Glomerular endothelial cell (primary cell): ENCODE measurements at places on chromosomes 2 and 18. TPM values are rescaled to one million over a fixed set of nuclear protein-coding genes. Genes with fewer than 3 reads are reported as not detected.
A peak's percentile ranks its signal among the peaks of the same experiment; 100 is the strongest.

GRCh38 chr18:10133516-10133915 lies 219.7 kb downstream of the VAPA start:
- no peak for DNase-seq

The CXCR2 gene
- total RNA-seq: not detected in 2 replicates

GRCh38 chr2:95166065-95166763 lies 605 bp downstream of the ZNF2 start:
- DNase-seq: no peak

DNA sequence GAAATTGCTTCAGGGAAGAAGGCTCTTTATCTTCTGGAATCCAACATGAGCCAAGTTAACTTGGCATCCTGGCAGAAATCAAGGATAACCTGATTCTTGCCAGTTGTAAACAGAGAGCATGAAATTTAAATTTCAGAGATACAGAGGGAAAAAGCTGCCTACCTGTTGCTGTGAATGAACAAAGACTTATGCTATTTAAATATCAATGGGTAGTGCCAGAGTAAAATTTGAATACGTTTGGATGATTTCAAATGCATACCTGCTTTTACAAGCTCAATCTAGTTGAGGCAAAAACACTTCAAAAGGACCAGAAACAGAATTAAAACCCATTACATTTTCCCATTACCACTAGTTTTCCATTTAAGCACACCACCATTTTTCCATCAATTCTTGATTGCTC lies 60.9 kb downstream of the CHST9 start:
- no peak for DNase-seq

The CYP1B1 gene
- total RNA-seq: 6.4 and 11.9 TPM in 2 replicates

The ANKRD53 gene
- total RNA-seq: 0.34 and 0.53 TPM in 2 replicates

The IL1A gene
- 3.9 and 4.5 TPM in 2 replicates for total RNA-seq

- peak; percentile 65 for DNase-seq
Observed at GRCh38 chr2:120508567-120509041, 162.7 kb downstream of the INHBB start.

- DNase-seq: no peak
Observed at GRCh38 chr2:99420751-99421299, 69.0 kb downstream of the REV1 start.

GRCh38 chr2:96239745-96240264 lies 26.0 kb downstream of the TMEM127 start:
- no peak for DNase-seq

- DNase-seq: no peak
Observed at GRCh38 chr2:85160966-85161960, 28.1 kb downstream of the TCF7L1 start.

The GKN2 gene
- not detected in 2 replicates for total RNA-seq

The MC5R gene
- total RNA-seq: not detected in 2 replicates

The SIX3 gene
- total RNA-seq: not detected in 2 replicates

The FAM110C gene
- total RNA-seq: 0.34 TPM in 1 of 2 replicates, not detected in the other

- DNase-seq: no peak
Observed at GRCh38 chr2:192087398-192087958, 107.3 kb downstream of the TMEFF2 start.

DNA sequence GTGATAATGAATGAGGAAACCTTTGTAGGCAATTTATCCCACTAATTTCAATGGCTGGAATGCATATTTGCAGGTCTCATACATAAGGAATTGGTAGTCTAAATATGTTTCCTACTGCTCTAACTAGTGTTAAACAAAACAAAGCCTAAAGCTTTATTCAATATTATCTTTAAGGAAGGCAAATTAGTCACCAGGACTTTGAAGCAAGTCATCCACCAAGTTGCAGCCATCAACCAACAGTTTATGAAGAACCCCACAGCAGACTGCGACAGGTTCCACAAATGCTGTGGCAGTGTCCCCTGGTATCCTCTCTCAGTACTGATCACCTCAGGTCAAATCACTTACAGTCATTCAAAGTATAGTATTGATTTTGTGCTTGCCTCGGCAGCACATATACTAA lies 181.5 kb upstream of the ZFP36L2 start:
- no peak for DNase-seq

The OTX1 gene
- total RNA-seq: not detected in 2 replicates

The INPP4A gene
- 21.9 and 30.6 TPM in 2 replicates for total RNA-seq

- no peak for DNase-seq
Observed at GRCh38 chr2:129248198-129248597, 731.3 kb upstream of the RAB6C start.

DNA sequence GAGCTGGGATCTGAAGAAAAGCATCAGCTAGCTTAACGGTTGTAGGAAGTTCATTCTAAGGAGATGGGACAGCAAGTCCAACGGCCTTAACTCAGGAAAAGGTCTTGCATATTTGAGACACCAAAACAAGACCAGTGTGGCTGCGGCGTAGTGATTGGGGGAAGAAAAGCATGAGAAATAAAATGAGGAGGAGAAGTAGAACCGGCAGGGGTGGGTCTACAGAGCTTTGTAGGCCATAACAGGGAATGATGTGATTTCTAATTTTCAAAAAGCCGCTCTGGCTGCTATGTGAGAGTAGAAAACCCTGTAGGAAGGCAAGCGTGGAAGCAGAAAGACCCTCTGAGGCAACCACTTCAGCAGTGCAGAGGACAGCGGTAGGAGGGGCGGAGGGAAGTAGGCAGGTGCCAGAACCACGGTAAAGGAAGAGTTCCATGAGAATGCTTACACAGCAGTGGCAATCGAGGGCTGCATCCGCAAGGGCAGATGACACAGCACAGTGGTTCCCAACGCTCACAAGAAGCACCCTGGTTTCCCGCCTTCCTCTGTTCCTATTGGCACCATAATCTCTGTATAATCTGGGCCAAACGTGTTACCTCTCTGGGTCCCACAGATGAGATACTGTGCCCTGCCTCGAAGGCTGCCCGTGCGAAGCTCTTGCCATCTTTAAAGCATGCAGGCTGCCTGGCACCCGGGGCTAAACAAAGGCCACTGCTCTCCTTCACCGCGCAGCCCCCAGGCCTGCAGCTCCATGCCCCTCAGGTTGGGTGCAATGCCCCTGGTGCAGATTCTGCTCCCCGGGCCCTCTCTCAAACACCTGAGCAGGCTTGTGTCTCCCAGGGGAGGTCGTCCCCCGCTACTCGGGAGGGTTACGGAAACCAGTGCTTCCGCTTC lies 795 bp downstream of the ANKRD39 start:
- DNase-seq: no peak

The UCN gene
- 1.4 TPM in 1 of 2 replicates, not detected in the other for total RNA-seq

DNA sequence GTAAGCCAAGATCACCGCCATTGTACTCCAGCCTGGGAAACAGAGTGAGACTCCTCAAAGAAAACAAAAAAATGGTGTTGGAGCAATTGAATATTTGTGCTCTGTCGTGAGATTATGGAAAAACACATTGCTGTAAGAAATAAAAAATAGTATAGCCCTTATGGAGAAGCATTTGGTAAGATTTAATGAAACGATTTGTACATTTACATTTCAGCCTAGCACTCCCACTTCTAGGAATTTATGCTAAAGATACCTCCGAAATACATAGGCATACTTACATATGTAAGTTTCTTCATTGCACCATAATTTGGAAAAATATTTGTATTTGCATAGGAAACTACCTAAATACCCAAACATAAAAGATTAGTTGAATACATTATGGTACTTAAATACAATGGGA lies 8.7 kb upstream of the DTNB start:
- no peak for DNase-seq

DNA sequence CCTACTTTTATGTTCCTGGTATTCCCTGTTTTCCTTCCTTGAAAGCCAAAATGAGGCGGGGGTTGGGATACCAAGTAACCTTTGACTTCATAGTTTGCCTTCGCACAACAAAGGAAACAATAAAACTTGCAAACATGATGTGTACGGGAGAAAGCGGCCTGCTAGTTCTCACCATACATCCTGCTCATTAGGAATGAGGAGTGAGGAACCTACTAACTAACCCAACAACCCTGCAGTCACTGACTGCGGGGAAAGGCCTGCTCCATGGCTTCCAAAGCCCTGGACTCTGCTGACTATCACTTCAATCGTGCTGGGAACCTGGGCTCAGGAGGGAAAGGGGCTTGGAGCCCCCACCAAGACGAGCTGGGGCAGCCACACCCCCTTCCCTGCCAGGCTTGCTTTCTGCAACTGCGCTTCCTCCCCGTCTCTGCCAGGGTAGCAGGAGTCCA lies 24.2 kb downstream of the RPL31 start:
- DNase-seq: no peak

The AQP12B gene
- not detected in 2 replicates for total RNA-seq

GRCh38 chr18:6249170-6249569 lies 165.5 kb downstream of the L3MBTL4 start:
- DNase-seq: no peak
